ENCODE measurements at places on chromosomes 13 and 19. TPM values are rescaled to one million over a fixed set of nuclear protein-coding genes. Genes with fewer than 3 reads are reported as not detected.

DNA sequence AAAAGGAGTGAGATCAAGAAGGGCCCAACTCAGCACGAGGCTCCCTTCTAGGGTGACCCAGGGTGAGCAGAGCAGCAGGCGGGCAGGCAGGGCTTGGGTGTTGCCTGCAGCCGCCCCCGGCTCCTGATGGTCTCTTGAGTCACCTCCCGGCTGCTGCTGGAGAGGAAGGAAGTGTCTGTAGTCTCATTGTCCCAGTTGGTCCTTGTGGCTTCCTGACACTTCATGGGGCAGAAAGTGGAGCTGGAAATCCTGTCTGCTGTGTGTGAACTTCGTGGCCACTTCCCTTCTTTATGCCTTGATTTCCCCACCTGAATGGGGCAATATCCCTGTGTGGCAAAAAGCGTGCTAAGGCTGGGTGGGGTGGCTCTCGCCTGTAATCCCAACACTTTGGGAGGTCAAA, 2.5 kb downstream of the MAP1S start:
- H3K36me3 ChIP-seq, result peaks cover 23% of the 10 kb centered on the region
- peaks cover 41% of the 10 kb centered on the region for H3K4me1 ChIP-seq
- no peaks in the 10 kb centered on the region for H3K27me3 ChIP-seq
- H3K4me3 ChIP-seq, result peak overlapping the region; percentile 85
- H3K27ac ChIP-seq, result peak overlapping the region; percentile 78

GRCh38 chr19:50514346-50515167, 844 bp upstream of the ASPDH start:
- H3K27ac ChIP-seq, result peak overlapping the region; percentile 62
- H3K4me3 ChIP-seq, result no peak overlapping the region
- DNase-seq, result no peak
- H3K27me3 ChIP-seq, result peaks cover 2% of the 10 kb centered on the region

GRCh38 chr13:102117175-102117831, 284.5 kb downstream of the FGF14 start:
- no peaks in the 10 kb centered on the region for H3K27me3 ChIP-seq
- H3K27ac ChIP-seq, result no peak overlapping the region
- H3K36me3 ChIP-seq, result no peaks in the 10 kb centered on the region
- no peak overlapping the region for H3K4me3 ChIP-seq
- DNase-seq, result no peak

- H3K4me3 ChIP-seq, result no peak overlapping the region
- H3K4me1 ChIP-seq, result no peaks in the 10 kb centered on the region
- no peak overlapping the region for H3K27ac ChIP-seq
- no peak for DNase-seq
- H3K36me3 ChIP-seq, result no peaks in the 10 kb centered on the region
- peaks cover 2% of the 10 kb centered on the region for H3K27me3 ChIP-seq
Measured at GRCh38 chr19:17909003-17909732, 23.6 kb upstream of the CCDC124 start.

DNA sequence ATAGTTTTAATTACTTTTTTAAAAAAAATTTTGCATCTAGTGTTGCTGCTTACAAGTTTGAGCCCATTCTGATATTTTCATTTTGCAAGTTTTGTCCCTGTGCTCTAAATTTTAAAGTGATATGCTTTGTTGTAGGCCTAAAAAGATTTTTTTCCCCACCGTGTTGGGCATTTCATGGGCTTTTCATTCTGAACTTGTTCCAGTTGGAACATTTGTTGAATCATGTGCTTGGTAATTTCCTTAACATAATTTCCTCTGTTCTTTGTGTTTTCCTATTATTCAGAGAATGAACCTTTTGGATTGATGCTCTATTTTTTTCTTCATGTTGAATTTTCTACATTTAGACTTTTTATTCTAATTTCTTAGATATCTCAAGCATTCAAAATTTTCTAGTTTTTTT, 206.4 kb upstream of the SPRY2 start:
- DNase-seq, result no peak
- no peaks in the 10 kb centered on the region for H3K4me1 ChIP-seq
- H3K4me3 ChIP-seq, result no peak overlapping the region

The TTYH1 gene
- 1.2 TPM for total RNA-seq

- H3K27ac ChIP-seq, result no peak overlapping the region
- H3K36me3 ChIP-seq, result no peaks in the 10 kb centered on the region
- DNase-seq, result no peak
- H3K4me1 ChIP-seq, result no peaks in the 10 kb centered on the region
- no peak overlapping the region for H3K4me3 ChIP-seq
- no peaks in the 10 kb centered on the region for H3K27me3 ChIP-seq
Measured at GRCh38 chr13:45930177-45930576, 78.6 kb upstream of the SIAH3 start.

DNA sequence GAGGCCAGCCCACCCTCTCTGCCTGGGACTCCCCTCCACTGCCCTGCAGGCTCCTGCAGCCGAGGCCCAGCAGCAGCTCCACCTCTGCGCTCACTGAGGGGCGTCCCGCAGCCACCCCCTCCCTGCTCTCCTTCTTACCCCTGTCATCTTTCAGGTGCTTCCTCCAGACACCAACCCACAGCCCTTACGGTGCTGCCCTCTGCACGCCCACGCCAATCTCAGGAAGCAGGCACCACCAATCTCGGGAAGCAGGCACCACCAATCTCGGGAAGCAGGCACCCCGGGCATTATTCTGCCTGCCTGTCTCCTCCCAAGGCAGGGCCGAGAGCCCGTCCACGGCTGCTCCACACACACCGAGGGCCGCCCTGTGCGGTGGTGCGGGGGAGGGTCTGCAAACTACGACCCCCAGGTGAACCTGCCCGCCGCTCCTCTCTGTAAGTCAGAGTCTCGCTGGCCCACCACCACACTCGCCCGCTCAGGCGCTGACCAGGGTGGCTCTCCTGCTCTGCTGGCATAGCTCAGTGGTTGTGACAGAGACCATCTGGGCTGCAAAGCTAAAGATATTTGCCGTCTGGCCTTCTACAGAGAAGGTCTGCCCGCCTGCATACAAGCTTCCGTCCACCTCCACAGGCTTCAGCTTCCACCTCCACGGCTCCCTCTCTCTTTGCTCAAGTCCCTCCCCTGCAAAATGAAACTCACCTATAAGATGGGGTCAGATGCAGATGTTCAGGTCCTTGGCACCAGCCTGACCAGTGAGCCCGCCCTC, 2.9 kb downstream of the LSM7 start:
- no peaks in the 10 kb centered on the region for H3K27me3 ChIP-seq
- DNase-seq, result no peak
- H3K4me3 ChIP-seq, result peak overlapping the region; percentile 30
- peaks cover 40% of the 10 kb centered on the region for H3K4me1 ChIP-seq
- peaks cover 26% of the 10 kb centered on the region for H3K36me3 ChIP-seq

DNA sequence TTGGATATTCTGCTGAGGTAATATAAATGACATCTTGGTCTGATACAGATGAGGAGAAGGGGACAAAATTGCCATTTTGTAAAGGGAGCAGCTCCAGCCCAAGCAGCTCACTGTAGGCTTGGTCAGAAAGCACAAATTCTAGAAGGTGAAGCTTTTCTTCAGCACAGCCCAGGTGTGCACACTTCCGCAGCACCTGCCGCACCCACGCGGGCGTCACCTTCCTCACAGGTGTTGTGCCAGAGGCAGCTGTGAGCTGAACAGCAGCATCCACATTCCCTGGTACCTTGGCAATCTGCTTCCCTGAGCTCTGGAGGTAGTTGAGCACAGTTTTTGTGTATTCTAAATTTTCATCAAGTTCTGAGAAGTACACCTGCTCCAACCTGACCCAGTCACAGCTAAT, 79.0 kb downstream of the SACS start:
- peaks cover 68% of the 10 kb centered on the region for H3K36me3 ChIP-seq
- no peak overlapping the region for H3K4me3 ChIP-seq
- no peak for DNase-seq

DNA sequence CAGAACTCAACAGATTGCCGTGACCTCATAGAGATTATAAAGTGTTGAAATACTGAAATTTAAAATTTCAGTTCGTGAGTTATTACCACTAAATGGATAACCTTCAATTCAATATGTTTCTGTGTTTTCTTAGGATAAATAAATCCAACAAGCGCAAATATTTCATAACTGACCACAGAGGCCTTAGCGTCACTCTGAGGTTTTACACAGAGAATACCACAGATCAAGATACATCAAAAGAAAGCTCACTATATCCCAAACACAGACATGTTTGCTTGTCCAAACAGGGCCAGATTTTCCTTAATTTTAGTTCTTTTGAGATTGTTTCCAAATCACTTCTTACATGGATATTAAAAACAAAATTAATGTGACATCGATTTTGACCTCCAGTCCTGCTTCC, 235.8 kb downstream of the EFNB2 start:
- no peaks in the 10 kb centered on the region for H3K4me1 ChIP-seq
- H3K27me3 ChIP-seq, result no peaks in the 10 kb centered on the region
- no peak overlapping the region for H3K27ac ChIP-seq

The CLPTM1 gene
- total RNA-seq, result 70.6 TPM

- H3K27me3 ChIP-seq, result no peaks in the 10 kb centered on the region
- no peaks in the 10 kb centered on the region for H3K36me3 ChIP-seq
- no peak overlapping the region for H3K4me3 ChIP-seq
- DNase-seq, result peak; percentile 63
- H3K4me1 ChIP-seq, result no peaks in the 10 kb centered on the region
- no peak overlapping the region for H3K27ac ChIP-seq
Measured at GRCh38 chr19:30784850-30785457, 412.8 kb downstream of the ZNF536 start.
